ENCODE measurements at places on chromosomes 1 and 21. TPM values are rescaled to one million over a fixed set of nuclear protein-coding genes. Genes with fewer than 3 reads are reported as not detected.

Gene ERRFI1
- total RNA-seq: 178 TPM

Gene NR1I3
- not detected for total RNA-seq

Gene NBPF6
- not detected for total RNA-seq

Gene CNKSR1
- 0.26 TPM for total RNA-seq

Gene TARBP1
- 19.7 TPM for total RNA-seq

Gene GBP5
- under 0.01 TPM for total RNA-seq

Gene SPRR1B
- not detected for total RNA-seq

Gene KANK4
- not detected for total RNA-seq

Gene LRRC71
- total RNA-seq: 0.13 TPM

Gene KRTAP19-3
- total RNA-seq: not detected

Gene PTGFR
- 37.7 TPM for total RNA-seq

Gene FMO4
- total RNA-seq: 5.0 TPM

Gene OR14I1
- total RNA-seq: not detected

Gene ORC1
- total RNA-seq: 5.7 TPM

Gene CCDC185
- not detected for total RNA-seq

Gene MRTO4
- total RNA-seq: 14.5 TPM

Gene AMY2B
- total RNA-seq: 10.6 TPM

Gene WNT3A
- total RNA-seq: not detected

Gene CYP4A11
- total RNA-seq: 0.13 TPM

Gene CELA2A
- not detected for total RNA-seq

Gene SOX13
- 8.6 TPM for total RNA-seq

Gene CD5L
- total RNA-seq: not detected

Gene ST6GALNAC3
- total RNA-seq: 0.44 TPM

Gene LAMB3
- total RNA-seq: 49.8 TPM

Gene RHBDL2
- 0.79 TPM for total RNA-seq

Gene S100A7A
- not detected for total RNA-seq

Gene U2AF1
- 15.2 TPM for total RNA-seq

Gene SERINC2
- 1.7 TPM for total RNA-seq

Gene TNNI3K
- total RNA-seq: 1.7 TPM
